ENCODE measurements at places on chromosomes 4 and X.

DNA sequence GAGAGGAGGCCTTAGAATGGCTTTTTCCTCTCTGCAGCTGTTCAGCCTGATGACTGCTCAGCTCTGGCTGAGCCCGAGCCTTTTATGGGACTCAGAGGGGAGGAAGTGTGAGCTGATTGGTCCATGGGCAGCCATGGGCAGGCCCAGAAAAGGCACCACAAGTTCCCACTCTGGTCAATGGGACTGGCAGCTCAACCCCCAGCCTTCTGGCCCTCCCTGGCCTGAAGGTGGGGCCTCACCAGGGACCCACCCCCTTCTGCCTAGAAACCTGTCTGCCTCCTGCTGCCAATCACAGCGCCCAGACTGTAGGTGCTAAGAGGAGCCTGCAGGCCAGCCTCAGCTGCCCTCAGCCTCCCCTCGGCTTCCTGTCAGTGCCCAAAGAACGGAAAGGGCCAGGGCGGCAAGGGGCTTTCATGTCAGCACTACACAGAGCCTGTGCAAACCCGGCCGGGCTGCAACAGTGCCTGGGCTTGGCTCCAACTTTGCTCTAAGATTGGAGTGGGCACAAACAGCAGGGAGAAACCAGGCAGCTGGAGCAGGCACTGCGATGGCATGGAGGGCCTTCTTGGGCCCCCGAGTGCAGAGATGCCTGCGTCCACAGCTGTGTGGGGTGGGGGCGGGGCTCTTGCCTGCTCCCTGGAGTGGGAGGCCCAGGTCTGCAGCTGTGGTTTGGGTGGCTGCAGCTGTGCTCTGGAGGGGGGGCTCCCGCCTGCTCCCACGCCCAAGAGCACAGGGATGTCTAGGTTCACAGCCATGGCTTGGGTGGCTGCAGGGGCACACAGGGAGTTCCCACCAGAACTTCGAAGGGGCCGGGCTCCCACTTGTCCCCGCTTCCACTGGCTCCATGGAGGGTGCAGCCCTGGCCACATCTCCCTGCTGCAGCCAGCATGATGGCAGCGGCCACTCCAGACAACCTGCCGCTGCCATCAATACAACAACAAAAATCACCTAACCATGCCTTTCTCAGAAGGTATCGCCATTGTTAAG, 92.6 kb downstream of the NXF2 start:
- peak overlapping the region; percentile 5 for H3K4me3 ChIP-seq
- no peak overlapping the region for H3K27ac ChIP-seq
- no peaks in the 10 kb centered on the region for H3K36me3 ChIP-seq
- H3K27me3 ChIP-seq, result no peaks in the 10 kb centered on the region

GRCh38 chr4:78588894-78589545, 37.5 kb downstream of the ANXA3 start:
- no peak for DNase-seq
- no peaks in the 10 kb centered on the region for H3K36me3 ChIP-seq
- H3K27ac ChIP-seq, result no peak overlapping the region
- H3K27me3 ChIP-seq, result no peaks in the 10 kb centered on the region
- no peaks in the 10 kb centered on the region for H3K4me1 ChIP-seq

DNA sequence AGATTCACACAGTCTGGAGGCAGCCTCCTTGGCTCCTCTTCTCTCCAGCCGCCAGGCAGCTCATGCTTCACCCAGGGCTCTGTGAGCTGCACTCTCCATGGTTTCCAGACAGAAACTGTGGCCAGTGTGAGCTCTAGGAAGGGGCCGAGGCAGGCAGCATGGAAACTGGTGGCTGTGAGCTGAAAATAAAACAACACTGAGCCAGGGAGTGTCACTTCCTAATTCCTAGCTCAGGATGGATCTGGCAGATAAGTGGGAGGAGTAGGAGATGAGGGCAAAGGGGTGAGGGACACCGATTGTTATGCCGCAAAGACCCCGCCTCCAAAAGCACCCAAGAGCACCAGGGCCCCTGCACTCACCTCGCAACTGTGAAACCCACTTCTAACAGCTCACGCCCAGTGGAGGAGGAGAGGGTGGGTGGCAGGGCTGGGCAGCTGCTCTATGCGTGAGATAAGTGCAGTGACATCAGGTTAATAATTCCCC, 69.8 kb downstream of the FHDC1 start:
- H3K4me1 ChIP-seq, result no peaks in the 10 kb centered on the region
- H3K36me3 ChIP-seq, result no peaks in the 10 kb centered on the region
- no peaks in the 10 kb centered on the region for H3K27me3 ChIP-seq
- DNase-seq, result no peak
- H3K27ac ChIP-seq, result no peak overlapping the region

- no peaks in the 10 kb centered on the region for H3K27me3 ChIP-seq
- no peak overlapping the region for H3K4me3 ChIP-seq
- H3K4me1 ChIP-seq, result no peaks in the 10 kb centered on the region
- H3K36me3 ChIP-seq, result no peaks in the 10 kb centered on the region
- H3K27ac ChIP-seq, result no peak overlapping the region
- no peak for DNase-seq
Measured at GRCh38 chr4:183814461-183814860, 90.6 kb upstream of the STOX2 start.

DNA sequence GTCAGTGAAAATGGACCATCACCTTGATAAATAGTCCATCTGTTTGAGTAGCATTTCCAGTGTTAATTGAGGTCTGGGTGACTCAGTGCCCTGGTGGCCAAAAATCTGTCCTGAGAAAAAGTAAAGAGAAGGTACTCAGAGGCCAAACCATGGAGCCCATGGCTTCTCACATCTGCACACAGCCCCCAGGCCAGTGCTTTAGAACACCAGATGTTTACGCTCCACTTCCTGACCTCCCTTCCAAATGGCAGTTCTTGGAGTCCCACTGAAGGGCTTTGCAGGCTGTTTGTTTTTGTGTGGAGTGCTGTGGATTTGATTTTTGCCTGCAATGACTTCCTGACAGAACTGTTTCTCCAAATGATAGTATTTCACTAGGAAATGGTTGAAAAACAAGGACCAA, 60.2 kb upstream of the GPC4 start:
- H3K36me3 ChIP-seq, result no peaks in the 10 kb centered on the region
- H3K27me3 ChIP-seq, result peaks cover 2% of the 10 kb centered on the region
- H3K4me3 ChIP-seq, result no peak overlapping the region

- no peak overlapping the region for H3K27ac ChIP-seq
- no peaks in the 10 kb centered on the region for H3K27me3 ChIP-seq
- H3K36me3 ChIP-seq, result no peaks in the 10 kb centered on the region
- DNase-seq, result no peak
- H3K4me3 ChIP-seq, result no peak overlapping the region
Measured at GRCh38 chr4:152382057-152382785, 153.7 kb downstream of the FBXW7 start.

- no peaks in the 10 kb centered on the region for H3K4me1 ChIP-seq
- no peak for DNase-seq
- H3K27ac ChIP-seq, result no peak overlapping the region
- no peaks in the 10 kb centered on the region for H3K27me3 ChIP-seq
- no peaks in the 10 kb centered on the region for H3K36me3 ChIP-seq
Measured at GRCh38 chr4:84531689-84532088, 32.6 kb upstream of the NKX6-1 start.

- H3K36me3 ChIP-seq, result no peaks in the 10 kb centered on the region
- H3K27me3 ChIP-seq, result no peaks in the 10 kb centered on the region
- DNase-seq, result no peak
- H3K4me3 ChIP-seq, result no peak overlapping the region
- H3K27ac ChIP-seq, result no peak overlapping the region
- no peaks in the 10 kb centered on the region for H3K4me1 ChIP-seq
Measured at GRCh38 chr4:45741897-45742296, 382.0 kb downstream of the GABRG1 start.

GRCh38 chr4:34466411-34466810, 1777.9 kb downstream of the ARAP2 start:
- H3K27ac ChIP-seq, result no peak overlapping the region
- no peak for DNase-seq
- no peaks in the 10 kb centered on the region for H3K4me1 ChIP-seq
- H3K36me3 ChIP-seq, result no peaks in the 10 kb centered on the region

DNA sequence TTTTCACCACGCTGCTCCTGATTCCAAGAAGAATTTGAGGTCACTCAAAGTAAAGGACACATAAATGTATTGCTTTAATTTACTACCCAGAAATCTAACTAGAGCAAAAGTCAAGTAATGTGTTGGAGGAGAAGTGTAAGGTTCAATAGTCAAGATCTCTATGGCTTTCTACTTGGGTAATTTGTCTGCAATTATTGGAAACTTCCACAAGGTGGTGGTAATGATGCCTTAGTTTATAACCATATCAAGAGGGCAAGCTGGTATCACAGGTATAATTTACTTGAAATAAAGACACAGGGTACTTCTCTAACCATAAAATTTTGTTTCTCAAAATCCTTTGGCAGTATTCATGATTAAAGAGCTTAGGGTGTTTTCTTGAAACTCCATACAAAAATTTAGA, 10.2 kb upstream of the GRIA3 start:
- H3K27ac ChIP-seq, result no peak overlapping the region
- DNase-seq, result no peak
- no peaks in the 10 kb centered on the region for H3K27me3 ChIP-seq
- no peak overlapping the region for H3K4me3 ChIP-seq
- H3K36me3 ChIP-seq, result no peaks in the 10 kb centered on the region
